ENCODE measurements at places on chromosomes 3 and 15. TPM values are rescaled to one million over a fixed set of nuclear protein-coding genes. Genes with fewer than 3 reads are reported as not detected.

DNA sequence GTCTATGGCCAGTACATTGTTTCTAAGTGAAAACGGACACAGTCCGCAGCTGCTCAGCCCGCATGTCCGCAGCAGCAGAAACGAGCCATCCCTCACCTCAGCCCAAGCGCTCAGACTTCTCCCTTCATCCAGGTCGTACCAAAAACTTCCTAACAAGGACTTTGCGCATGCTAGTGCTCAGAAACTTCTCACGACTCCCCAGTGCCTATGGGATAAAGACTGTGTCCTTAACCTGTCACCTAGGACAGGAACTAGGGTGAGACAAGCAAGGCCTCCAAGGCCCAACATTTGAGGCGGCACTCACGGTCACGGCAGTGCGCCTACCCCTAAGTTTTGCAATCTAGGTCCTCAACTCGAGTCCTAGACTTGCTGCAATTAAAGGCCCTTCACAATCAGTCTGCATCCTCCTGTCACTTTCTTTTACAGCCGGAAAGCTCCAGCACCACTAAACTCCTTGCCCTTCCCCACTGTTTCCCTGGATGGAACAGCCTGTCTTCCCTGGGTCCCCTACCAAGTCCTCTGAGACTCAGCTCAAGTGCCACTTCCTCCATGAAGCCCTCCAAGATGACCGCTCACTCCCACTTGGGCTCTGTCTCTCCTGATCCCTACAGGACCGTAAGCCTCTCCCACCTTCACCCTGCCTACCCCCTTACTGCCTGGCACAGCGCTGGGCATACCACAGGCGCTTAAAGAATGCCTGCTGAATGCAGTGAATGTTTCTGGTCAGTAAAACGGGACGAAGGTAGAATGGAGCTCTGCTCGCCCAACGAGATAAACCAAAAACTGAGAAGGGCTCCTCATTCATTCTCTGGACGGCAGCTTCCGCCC, 1.2 kb downstream of the CLN6 start:
- H3K36me3 ChIP-seq: no peaks in the 10 kb centered on the region
- no peak for DNase-seq
- peak overlapping the region; percentile 99 for H3K4me3 ChIP-seq
- peak overlapping the region; percentile 90 for H3K27ac ChIP-seq

- no peaks in the 10 kb centered on the region for H3K36me3 ChIP-seq
- no peak for DNase-seq
- H3K27ac ChIP-seq: no peak overlapping the region
Measured at GRCh38 chr3:57757642-57758297, 1.7 kb downstream of the SLMAP start.

DNA sequence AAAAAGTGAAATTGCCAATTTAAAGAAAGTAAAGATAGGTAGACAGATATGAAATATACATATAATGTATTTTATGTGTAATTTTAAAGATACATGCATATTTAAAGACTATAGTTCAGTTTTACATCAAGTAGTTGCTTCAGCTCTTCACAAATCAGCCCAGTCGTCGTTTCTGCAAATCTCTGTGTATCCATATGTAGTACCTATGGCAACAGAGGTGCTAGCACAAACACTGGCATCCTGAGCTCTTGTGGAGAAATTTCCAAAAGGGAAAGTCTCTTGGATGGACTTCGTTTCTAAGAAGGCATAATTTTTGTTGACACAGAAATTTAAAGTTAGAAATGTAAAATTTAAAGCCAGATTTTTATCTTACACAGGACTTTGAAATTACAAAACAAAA, 1284.7 kb downstream of the ROBO1 start:
- no peaks in the 10 kb centered on the region for H3K4me1 ChIP-seq
- H3K27ac ChIP-seq: no peak overlapping the region
- H3K4me3 ChIP-seq: no peak overlapping the region
- H3K36me3 ChIP-seq: no peaks in the 10 kb centered on the region
- no peak for DNase-seq
- H3K27me3 ChIP-seq: no peaks in the 10 kb centered on the region

GRCh38 chr3:42819351-42819965, 10.2 kb downstream of the ACKR2 start:
- no peak overlapping the region for H3K27ac ChIP-seq
- 0 out of 2 replicates have a peak, but pooled peaks cover 2% of the 10 kb centered on the region for H3K27me3 ChIP-seq
- H3K36me3 ChIP-seq: no peaks in the 10 kb centered on the region
- H3K4me3 ChIP-seq: no peak overlapping the region
- H3K4me1 ChIP-seq: no peaks in the 10 kb centered on the region
- no peak for DNase-seq

KCNMB3 gene
- 1.7 TPM for total RNA-seq

DNA sequence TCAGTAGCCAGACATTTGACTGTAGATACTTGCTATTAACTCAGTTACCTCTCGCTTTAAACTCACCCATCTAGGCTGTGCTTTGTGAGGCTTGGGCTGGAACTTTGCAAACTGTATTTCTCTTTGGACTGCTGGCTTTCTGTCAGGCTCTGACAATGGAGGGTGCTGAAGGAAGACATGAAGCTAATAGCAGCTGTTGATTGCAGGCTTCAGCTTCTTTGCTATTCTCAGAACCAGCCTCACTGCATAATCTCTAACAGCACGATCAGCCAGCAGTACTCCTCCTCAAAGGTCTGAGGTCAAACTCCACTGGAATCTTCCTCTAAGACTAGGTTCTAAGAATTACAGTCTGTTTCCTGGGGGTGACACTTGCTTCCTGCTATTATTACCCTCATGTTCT, 295.6 kb downstream of the ZBBX start:
- H3K4me1 ChIP-seq: no peaks in the 10 kb centered on the region
- no peak for DNase-seq
- no peaks in the 10 kb centered on the region for H3K36me3 ChIP-seq

- H3K27me3 ChIP-seq: peaks cover 6% of the 10 kb centered on the region
- no peaks in the 10 kb centered on the region for H3K36me3 ChIP-seq
- no peak overlapping the region for H3K27ac ChIP-seq
- no peak overlapping the region for H3K4me3 ChIP-seq
Measured at GRCh38 chr3:155603302-155603701, 141.6 kb downstream of the PLCH1 start.

DNA sequence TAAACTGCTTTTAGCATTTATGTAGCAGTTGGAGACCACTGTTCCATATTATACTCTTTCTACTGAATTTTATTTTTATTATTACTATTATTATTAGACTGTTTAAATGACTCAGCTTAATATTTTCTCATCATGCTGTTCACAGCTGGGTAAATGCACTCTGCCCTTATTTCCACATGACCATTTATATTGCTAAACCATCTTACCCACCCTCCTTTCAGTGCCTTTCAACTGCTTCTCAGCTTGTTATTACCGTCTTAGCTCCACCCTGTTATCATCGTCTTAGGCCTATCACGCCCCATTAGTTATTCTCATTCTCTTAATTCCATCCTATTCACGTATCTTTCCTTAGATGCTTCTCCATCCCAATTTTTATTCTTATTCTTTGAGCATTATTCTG, 212.6 kb downstream of the GAP43 start:
- H3K4me1 ChIP-seq: no peaks in the 10 kb centered on the region
- no peaks in the 10 kb centered on the region for H3K36me3 ChIP-seq
- H3K27me3 ChIP-seq: no peaks in the 10 kb centered on the region
- H3K4me3 ChIP-seq: no peak overlapping the region
- H3K27ac ChIP-seq: no peak overlapping the region

GRCh38 chr15:64122936-64123351, 27.2 kb downstream of the SNX1 start:
- H3K27me3 ChIP-seq: no peaks in the 10 kb centered on the region
- peaks cover 11% of the 10 kb centered on the region for H3K36me3 ChIP-seq
- no peaks in the 10 kb centered on the region for H3K4me1 ChIP-seq

SLC2A2 gene
- total RNA-seq: 0.19 TPM

FAM81A gene
- 19.9 TPM for total RNA-seq

DNA sequence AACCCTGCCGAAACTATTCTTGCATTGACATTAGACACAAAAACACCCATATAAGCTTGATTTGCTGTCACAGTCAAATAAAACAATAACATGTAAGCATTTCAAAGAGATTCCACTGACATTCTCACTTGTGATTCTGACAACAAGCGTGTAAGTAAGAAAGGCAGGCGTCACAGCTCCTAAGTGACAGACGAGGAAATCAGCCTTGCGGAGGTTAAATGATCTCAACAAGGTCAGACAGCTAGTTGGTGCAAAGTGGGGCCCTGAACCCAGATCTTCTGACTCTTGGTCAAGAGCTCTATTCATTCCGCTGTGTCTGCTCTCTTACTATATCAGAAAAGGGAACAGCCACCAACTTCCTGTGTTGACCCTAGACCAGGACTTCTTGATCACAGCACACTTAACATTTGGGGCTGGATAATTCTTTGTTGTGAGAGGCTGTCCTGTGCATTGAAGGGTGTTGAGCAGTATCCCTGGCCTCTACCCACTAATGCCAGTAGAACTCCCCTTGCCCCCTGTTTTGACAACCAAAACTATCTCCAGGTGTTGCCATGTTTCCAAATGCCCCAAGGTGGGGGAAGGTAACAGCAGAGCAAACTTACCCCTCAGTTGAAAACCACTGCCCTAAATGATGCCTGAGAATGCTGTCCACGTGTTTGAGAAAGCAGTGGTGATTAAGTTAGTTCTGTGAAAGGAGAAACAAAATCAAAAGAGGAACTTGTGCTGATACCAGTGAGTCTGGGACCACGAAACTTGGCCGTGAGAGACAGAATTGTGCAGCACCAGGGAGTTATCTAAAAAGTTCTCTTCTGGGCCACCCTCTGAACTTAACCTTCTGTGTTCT, 86.1 kb downstream of the LIPC start:
- H3K27me3 ChIP-seq: no peaks in the 10 kb centered on the region
- no peak overlapping the region for H3K4me3 ChIP-seq
- H3K27ac ChIP-seq: peak overlapping the region; percentile 95
- DNase-seq: peak; percentile 85

DNA sequence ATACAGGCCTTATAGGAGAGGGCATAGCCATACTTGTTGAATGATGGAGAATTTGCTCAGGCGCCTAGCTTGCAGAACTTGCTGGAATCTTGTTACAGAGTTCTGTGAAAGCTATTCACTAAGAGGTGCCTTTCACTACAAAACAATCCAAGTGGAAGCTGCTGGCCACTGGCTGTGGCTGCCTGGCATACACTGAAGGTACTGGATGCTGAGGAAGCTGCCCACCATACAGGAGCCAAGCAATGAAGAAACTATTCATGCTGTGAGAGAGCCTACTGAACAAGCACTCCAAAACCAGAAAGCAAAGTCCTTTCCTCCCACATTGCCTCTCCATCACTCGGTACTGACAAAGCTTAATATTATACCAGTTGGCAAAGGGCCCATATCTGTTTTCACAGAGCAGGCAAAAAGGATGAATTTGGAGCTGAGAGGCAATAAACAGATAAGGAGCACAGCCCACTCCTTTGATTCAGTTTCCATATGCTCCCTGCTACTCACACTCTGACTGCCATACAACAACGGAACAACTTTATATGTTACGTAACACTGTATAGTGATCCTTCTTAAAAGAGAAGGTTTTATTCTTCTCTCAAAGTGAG, 192.6 kb upstream of the ALCAM start:
- H3K4me3 ChIP-seq: no peak overlapping the region
- no peaks in the 10 kb centered on the region for H3K36me3 ChIP-seq
- DNase-seq: no peak
- no peak overlapping the region for H3K27ac ChIP-seq

GRCh38 chr3:194632809-194633348, 340 bp downstream of the TMEM44 start:
- no peak for DNase-seq
- peak overlapping the region; percentile 67 for H3K4me3 ChIP-seq
- H3K27me3 ChIP-seq: no peaks in the 10 kb centered on the region
- H3K4me1 ChIP-seq: no peaks in the 10 kb centered on the region
- no peak overlapping the region for H3K27ac ChIP-seq
- H3K36me3 ChIP-seq: no peaks in the 10 kb centered on the region

CAPN7 gene
- total RNA-seq: 19.2 TPM

DNA sequence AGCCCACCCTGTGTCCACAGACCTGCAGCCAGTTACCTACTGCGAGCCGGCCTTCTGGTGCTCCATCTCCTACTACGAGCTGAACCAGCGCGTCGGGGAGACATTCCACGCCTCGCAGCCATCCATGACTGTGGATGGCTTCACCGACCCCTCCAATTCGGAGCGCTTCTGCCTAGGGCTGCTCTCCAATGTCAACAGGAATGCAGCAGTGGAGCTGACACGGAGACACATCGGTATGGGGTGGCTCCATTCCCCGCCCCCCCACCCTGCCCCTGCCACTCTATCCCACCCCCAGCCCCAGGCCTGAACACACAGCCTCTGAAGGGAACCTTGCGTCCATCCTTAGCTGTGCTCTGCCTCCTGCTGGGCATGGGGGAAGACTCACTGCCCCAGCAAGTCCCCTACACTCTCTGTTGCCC, 73.2 kb downstream of the AAGAB start:
- no peak overlapping the region for H3K4me3 ChIP-seq
- H3K36me3 ChIP-seq: peaks cover 25% of the 10 kb centered on the region
- no peak for DNase-seq
- no peaks in the 10 kb centered on the region for H3K4me1 ChIP-seq
- no peak overlapping the region for H3K27ac ChIP-seq
- H3K27me3 ChIP-seq: no peaks in the 10 kb centered on the region

GRCh38 chr3:127483005-127483641, 107.4 kb downstream of the TPRA1 start:
- DNase-seq: no peak
- H3K36me3 ChIP-seq: no peaks in the 10 kb centered on the region
- no peak overlapping the region for H3K27ac ChIP-seq
- H3K4me3 ChIP-seq: no peak overlapping the region

DNA sequence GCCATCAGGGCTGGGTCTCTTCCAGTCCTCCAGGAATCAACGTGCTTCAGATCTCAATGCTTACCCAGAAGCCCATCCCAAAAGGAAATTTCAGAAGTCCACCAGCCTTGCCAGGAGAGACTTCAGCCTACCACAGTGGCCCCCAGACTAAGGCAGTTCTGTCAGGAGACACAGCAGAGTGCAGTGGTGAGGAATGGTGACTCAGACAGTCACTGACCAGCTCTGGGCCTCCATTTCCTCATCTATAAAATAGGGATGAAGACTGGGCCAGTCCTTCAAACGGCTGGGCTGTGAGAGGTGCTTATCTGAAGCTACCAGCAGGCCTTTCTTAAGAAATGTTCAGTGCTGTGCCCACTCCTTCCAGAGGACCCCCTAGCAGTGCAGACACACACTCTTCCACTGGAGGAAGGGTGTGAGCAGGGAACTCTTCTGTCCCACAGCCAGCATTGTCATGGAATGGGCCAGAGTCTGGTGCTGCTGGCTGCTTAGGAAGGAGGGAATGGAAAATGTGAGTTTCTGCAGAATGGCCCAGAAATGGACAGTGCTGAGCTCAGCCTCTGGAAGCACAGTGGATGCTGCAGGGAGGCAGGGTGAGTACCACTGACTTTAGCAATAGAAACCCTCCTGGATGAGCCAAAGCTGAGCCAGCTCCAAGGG, 41.6 kb upstream of the DUSP7 start:
- H3K27ac ChIP-seq: no peak overlapping the region
- no peaks in the 10 kb centered on the region for H3K36me3 ChIP-seq
- DNase-seq: no peak
- no peaks in the 10 kb centered on the region for H3K27me3 ChIP-seq

CHRNA7 gene
- not detected for total RNA-seq

- H3K4me1 ChIP-seq: no peaks in the 10 kb centered on the region
- no peak overlapping the region for H3K4me3 ChIP-seq
- DNase-seq: no peak
- H3K27ac ChIP-seq: no peak overlapping the region
- H3K36me3 ChIP-seq: no peaks in the 10 kb centered on the region
Measured at GRCh38 chr3:156150434-156151066, 30.2 kb downstream of the KCNAB1 start.
